Kidney tubule cell (primary cell): ENCODE measurements at places on chromosomes 1 and 21.

GRCh38 chr21:28148400-28149064 is 844.1 kb downstream of the LTN1 start:
- DNase-seq, result peak; percentile 35

DNA sequence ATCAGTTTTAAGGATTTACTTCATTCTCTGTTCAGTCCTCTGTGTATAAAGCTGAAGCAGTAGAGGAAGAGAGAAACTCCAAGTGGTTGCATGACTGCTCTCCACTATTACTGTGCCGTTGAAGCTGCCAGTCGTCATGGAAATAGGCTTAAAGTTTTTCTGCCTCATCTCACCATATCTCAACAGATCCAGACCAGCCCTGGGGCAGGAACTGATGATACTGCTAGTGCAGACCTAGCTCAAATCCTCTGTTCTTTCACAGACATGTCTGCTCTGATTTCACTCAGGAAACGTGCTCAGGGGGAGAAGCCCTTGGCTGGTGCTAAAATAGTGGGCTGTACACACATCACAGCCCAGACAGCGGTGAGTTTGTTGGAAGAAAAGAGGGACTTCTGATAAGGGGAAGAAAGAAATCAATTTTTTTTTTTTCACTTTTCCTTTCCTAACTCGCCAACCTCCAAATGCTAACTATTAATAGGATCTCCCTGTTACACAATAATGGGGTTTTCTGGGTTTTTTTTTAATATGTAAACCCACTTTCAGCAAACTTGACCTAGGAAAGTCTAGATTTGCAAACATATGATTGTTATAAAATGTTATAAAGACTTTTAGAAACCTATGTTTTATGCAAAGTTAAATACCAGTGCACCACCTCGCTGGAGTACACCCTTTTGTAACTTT is 22.2 kb upstream of the STRIP1 start:
- DNase-seq, result no peak

GRCh38 chr1:245690156-245690690 is 535.4 kb downstream of the KIF26B start:
- DNase-seq, result no peak

DNA sequence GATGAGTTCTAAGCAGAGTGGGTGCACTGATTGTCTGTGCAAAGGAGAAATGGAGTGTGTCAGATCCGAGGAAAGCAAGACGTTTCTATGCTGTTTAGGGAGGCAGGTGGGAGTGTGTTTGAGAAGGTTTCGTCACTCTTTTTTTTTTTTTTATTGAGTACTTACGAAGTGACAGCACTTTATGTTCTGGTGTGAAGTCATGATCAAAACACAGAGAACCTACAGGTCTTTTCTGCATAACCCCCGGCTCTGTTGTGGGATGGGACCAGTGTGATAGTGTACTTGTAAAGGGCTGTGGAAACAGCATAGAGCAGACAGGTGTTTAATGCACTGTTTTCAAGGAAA is 26.7 kb downstream of the MIA3 start:
- DNase-seq, result no peak
